ENCODE measurements at places on chromosomes 5 and 9.

DNA sequence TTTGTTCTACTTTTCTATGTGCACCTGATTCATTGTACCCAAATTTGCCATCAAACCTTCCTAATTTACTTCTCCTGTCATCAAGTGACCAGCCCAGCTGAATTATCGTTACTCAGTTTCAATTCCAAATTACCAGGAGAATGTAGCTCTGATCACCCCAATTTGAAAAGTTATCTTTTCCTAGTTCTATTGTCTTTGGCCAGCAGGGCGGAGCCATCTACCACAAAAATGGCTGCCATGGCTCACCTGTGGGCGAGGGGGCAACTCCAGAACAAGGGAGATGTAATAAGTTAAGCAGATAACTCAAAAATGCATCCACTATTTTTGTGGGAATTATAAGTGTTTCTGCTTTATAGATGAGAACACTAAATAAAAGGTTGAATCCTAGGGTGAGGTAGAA is 133.8 kb upstream of the MOCS2 start:
- no peak for DNase-seq

DNA sequence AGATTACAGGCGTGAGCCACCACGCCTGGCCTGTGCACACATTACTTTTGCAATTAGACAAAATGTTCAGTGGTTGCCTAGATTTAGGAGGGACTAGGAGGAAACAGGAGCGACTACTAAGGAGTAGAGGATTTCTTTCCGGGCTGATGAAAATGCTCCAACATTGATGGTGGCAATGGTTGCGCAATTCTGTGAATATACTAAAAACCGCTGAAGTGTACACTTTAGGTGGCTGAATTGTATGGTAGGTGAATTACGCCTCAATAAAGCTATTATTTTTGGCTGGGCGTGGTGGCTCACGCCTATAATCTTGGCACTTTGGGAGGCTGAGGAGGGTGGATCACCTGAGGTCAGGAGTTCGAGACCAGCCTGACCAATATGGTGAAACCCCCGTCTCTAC is 46.8 kb upstream of the STXBP1 start:
- DNase-seq, result no peak

DNA sequence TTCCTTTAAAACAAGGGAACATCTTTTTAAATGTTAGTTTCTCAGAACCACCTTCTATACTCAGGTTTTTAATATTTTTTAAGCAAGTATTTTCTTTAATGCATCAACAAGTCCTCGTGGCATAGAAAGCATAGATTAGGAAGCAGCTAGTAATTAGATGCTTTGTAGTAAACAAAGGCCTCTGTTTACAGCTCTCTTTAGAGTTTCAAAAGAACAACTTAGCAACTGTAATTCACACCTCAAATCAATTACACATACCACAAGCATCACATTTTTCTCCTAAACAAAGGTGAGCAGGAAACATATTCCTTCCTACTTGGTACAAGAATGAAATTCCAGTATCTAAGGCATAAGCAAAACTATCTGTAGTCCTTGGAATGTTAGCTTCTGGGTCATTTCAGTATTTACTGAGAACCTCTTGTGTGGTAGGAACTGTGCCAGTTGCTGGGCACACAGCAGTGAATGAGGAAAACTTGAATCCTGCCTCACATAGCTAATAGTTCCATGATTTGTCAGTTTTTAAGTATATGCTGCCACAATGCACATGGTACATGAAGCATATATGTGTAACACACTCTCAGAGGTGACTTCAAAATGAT is 249.1 kb downstream of the CEMIP2 start:
- no peak for DNase-seq

DNA sequence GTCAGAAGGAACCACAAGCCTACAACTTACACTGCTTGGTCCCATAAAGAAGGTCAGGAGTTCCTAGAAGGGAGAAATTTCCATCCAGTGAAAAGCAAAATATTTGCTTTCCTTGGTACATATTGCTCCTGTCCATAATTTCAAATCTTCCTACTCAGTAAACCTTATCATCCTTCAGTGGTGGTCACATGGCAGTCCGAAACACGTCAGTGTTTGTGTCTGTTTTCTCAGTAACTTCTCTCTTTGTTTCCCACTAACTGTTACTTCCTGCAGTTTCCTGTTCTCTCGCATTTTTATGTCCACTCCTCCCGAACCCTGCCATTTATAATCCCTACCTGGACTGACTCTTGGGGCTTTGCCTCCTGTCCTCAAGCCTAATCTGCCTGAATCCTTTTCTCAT is 129.1 kb downstream of the FANCC start:
- DNase-seq, result no peak

- no peak for DNase-seq
Measured at GRCh38 chr5:146342882-146343865, 4.5 kb downstream of the POU4F3 start.

DNA sequence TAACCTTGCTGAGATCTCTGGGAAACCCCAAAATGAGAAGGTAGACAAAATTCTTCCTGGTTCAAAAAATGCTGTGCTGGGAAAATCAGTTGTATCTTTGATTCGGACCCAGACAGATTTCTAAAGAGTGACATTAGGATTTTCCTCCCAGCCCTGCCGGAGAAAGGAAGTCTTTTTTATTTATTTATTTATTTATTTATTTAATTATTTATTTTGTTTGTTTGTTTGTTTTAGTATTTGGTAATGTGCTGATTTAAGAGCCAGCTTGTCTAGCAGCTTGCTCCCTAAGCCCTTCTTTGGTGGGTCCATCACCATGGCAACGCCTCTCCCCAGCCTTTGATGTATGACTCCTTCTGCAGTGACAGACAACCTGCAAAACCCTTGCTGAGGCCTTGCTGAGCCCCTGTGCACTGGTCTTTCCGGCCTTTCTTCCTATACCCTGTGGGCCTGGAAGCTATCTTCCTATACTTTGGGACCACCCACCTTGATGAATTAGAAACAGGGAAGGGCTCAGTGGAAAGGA is 60.6 kb upstream of the AFAP1L1 start:
- no peak for DNase-seq

- DNase-seq, result no peak
Measured at GRCh38 chr9:89723469-89724100, 118.8 kb downstream of the GADD45G start.

- no peak for DNase-seq
Measured at GRCh38 chr5:53201746-53202145, 92.2 kb upstream of the MOCS2 start.

DNA sequence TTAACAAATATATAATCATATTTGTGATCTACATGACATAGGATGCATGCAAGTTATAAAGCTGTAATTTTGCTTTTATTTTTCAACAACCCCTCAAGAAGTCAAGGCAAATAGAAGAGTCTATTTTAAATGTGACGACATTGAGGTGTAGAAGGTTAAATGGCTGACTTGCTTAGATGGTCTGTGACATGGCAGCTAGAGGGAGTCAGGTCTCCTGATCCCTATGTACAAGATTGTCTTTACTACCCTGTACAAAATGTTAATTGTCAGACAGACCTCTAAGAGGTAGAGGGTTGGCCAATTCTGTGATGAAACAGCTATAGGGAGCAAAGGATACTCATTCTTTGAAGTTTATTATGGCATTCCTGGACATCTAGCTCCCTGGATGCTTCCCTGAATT is 380.9 kb upstream of the MEF2C start:
- no peak for DNase-seq

DNA sequence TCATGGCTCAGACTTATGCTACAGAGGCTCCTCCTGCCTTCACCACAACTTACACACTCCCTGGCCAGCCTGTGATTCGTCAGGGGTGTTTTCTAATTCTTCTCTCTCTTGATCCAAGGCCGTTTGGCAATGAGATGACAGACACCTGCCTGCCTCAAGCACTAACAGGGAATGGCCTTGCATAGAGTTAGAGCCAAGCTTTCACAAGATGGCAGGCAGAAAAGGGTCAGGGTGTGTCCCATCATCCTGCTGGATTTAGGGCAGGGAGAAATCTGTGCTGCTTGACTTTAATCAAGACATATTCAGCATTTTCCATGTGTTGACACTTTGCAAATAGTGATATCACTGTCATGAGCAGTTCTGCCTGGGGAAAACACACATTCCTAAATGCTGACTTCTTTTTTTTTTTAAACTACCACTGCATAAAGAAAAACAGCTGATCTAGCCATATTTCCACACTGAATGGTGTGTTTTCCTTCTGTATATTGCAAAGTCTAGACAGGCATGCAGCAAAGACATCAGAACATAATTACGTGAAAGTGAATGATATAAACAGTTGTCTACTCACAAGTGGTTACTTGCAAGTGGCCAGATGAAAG is 95.0 kb upstream of the SLC25A48 start:
- DNase-seq, result no peak

Measured in stimulated activated CD4-positive, alpha-beta T cell treated with anti-CD3 and anti-CD28 coated beads, TNF-alpha, amount 100 ng/mL, for 4 hours (primary cell).